ENCODE measurements at places on chromosomes 3 and 15. TPM values are rescaled to one million over a fixed set of nuclear protein-coding genes. Genes with fewer than 3 reads are reported as not detected.

Gene SCG5
- 0.53 TPM for total RNA-seq

Gene CPA3
- total RNA-seq = not detected

Gene POPDC2
- 3.5 TPM for total RNA-seq

Gene CLDN16
- total RNA-seq = 3.6 TPM

Gene MCF2L2
- 1.6 TPM for total RNA-seq

Gene RPUSD3
- total RNA-seq = 44.9 TPM

Gene AGBL1
- not detected for total RNA-seq

Gene TPRG1
- 3.7 TPM for total RNA-seq

Gene DHX30
- total RNA-seq = 71.8 TPM

Gene CCDC50
- total RNA-seq = 144 TPM

Gene CNTN4
- total RNA-seq = 0.26 TPM

Data from GM12878 (cell line).